ENCODE measurements at places on chromosomes 7 and 10.

DNA sequence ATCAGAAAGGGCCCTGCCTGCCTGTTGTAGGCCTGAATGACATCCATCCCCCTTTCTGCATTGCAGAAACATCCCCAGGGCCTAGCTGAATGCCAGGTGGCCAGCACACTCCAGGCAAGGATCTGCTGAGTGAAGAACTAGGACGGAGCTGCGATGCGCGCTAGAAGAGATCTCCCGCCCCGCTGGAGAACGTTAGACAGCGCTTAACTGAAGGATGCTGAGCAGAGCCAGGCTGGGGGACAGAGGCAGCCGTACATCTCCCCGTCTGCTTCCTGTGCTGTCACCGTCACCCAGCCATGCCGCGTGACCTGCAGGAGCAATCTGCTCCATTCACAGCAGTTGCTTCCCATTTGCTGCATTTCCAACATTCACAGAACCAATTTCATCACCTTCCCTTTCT, 73.3 kb downstream of the FAM53B start:
- DNase-seq: no peak

DNA sequence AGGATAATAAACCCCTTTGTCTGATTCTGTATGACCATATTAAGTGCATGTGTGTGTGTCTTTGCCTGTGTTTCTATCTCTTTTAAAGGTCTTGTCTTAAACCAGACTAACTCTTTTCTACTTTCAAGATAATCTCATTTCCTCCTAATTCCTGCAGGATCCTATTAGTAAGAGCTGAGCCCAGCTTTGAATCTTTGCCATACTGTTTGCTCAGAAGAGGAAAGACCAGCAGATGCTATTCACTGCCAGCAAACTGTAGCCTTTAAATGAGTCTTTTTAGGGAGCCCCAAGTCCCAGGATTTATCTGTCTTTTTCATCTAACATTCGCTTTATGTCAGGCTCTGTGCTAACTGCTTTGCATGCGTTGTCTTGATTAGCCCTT, 2.9 kb downstream of the GPR158 start:
- no peak for DNase-seq

- DNase-seq: no peak
These were observed 187.1 kb downstream of the RPS24 start for GRCh38 chr10:78220781-78221180.

- no peak for DNase-seq
These were observed 437.8 kb downstream of the PLXDC2 start for GRCh38 chr10:20254078-20254477.

DNA sequence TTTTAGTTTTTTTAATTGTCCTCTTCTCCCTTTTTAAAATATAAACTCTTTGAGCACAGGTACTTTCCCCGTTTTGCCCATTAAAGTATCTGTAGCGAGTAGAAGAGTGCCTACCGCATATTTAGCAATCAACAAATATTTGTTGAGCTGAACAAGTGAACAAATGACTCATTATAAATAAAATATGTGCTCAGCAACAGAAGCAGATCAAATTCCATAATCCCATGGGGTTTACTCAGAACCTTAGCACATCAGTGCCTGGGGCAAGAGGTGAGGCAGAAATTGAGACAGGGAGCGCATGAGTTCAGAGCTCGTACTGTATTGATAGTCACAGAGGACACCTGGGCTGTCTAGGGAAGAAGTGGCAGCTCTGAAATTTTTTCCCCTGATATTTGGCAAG, 161.0 kb downstream of the SEM1 start:
- no peak for DNase-seq

DNA sequence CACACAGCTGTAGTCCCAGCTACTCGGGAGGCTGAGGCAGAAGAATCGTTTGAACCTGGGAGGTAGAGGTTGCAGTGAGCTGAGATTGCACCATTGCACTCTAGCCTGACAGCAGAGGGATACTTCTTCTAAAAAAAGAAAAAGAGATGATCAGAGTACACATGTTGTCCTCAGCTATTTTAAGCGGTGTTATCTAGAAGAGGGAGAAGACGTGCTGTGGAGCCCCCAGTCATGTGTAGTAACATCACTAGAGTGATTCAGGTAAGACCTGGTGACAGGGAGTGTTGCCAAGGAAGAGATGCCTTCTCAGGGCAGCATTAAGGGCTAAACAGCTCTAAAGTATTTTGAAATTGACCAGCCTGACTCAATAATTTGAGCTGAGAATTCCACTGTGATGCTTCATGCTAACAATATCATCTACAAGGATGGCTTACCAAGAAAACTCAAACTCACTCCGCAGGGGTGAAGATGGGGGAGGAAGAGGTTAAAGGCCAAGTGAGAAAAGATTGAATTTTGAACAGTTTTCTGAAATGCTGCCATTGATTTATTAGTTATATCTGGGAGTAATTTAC, 97.4 kb downstream of the KLF6 start:
- DNase-seq: no peak

DNA sequence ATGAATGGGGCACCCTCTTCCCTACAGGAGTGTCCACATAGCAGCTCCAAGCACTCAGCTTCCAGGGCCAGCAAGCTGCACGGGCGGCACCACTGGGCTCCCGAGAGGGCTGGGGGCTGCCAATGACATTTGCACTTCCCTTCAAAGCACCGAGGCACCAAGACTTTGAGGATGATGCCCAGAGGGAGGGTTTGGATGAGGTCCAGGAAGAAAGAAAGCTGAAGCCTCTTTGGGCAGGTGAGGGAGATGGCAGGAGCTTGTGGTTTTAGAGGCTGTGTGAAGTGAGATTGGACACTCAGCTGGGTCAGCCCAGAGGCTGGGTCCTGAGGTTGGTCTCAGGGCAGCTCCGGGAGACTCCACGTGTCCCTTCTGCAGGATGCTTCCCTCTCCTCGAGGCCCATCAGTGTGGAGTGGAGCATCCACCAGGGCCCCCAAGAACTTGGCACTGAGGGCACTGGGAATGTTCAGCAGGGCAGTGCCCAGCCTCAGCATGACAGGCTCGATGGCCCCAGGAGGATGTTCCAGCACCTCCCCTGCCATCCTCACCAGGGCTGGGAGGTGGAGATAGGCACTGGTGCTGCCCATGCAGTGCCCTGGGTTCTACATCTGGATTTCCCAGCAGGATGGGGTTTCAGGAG, 54.9 kb upstream of the IGFBP3 start:
- no peak for DNase-seq

DNA sequence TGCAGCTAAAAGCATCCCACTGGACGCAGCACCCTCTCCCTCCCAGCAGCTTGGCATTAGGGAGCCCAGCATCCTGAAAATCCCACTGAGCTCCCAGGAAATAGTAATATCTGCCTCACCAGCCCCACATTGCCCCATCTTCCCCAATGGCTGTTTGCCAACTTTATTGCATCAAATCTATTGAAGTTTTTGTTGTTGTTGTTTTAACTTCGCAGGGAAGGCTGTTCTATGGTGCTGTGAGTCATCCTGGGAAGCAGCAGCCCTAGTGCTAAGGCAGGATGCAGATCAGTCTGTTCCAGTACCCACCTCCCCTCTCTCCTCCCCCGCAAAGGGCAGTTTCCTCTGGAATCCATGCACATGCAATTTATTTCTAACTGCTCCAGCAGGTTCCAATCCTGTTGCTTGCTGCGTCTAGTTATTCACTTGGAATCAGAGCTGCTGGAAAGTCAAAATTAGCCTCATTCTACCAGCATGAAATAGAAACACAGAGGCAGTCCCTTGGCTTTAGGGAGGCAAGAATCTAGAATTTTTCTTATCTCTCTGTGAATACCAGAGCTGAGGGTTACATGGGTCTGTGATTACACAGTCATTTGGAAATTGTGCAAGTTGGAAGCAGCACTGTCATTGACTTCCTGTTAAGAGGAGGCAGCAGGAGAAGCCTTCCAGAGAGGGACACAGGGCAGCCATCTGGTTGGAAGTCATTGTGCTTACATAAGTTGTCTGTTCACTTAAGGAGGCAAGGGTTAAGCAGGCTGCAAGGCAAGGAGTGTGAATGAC, 115.9 kb upstream of the CACUL1 start:
- DNase-seq: no peak

- DNase-seq: no peak
These were observed 17.4 kb downstream of the TRIM8 start for GRCh38 chr10:102661658-102662028.

DNA sequence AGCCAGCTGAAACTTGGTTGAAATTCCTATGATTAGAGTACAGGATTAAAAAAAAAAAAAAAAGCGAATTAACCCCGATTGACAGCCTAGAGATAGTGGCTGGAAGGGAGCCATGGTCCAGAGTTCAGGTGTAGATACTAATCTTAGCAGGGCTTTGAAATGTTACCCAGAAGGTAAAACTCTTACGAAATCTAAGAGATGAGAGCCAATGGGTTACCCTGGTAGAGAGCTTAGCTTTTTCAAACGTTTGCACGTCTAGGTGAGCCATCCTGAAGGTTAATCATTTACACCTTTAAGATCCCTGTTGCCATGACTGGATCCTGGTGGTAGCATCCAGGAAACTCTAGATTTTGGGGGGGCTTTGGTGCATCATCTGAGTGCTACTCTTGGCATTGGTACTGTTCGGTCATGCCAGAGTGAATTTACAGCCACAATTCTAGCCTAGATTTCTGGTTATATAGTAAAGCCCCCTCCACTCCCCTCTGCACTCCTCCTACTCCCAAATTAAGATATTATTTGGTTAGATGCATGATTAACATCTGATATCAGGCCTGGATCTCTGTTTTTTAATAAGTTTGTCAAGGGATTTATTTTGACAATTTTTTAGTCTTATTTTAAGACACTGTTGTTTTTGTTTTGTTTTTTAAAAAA, 1.2 kb downstream of the AGFG2 start:
- no peak for DNase-seq

GRCh38 chr10:6385665-6386064, 182.9 kb downstream of the PFKFB3 start:
- DNase-seq: no peak

DNA sequence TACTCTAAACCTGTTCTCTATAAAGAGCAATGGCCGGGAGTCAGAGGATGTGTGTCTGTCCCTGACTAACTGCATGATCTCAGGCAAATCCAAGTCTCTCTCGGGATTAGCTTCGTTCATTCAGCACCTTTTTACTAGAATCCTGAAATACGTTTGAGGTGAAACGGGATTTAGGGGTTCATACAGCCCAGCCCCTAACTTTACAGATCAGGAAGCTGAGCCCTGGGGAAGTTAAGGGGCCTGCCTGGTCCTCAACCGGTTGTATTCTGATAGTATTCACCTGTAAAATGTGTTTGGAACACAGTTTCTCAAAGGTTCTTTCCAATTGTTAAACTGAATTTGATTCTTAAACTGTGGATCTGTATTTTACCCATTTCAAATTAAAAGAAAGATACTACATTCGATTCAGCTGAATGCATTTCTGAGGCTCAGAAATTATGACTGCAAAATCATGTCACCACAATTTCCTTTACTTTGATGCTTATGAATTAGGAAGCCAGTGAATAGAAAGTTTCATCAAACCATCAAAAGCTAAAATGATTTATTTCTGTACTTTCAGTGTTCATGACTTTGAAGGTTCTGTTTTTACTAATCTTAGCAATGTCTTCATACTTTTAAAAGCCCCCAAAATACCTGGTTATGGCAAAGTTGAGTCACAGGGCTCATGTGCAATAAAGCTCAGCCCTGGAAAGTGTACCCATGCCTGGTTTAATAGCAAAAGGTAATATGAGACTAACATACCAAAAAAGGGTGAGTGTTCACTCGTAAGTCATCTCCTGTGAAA, 28.9 kb upstream of the EZH2 start:
- peak; percentile 27 for DNase-seq

DNA sequence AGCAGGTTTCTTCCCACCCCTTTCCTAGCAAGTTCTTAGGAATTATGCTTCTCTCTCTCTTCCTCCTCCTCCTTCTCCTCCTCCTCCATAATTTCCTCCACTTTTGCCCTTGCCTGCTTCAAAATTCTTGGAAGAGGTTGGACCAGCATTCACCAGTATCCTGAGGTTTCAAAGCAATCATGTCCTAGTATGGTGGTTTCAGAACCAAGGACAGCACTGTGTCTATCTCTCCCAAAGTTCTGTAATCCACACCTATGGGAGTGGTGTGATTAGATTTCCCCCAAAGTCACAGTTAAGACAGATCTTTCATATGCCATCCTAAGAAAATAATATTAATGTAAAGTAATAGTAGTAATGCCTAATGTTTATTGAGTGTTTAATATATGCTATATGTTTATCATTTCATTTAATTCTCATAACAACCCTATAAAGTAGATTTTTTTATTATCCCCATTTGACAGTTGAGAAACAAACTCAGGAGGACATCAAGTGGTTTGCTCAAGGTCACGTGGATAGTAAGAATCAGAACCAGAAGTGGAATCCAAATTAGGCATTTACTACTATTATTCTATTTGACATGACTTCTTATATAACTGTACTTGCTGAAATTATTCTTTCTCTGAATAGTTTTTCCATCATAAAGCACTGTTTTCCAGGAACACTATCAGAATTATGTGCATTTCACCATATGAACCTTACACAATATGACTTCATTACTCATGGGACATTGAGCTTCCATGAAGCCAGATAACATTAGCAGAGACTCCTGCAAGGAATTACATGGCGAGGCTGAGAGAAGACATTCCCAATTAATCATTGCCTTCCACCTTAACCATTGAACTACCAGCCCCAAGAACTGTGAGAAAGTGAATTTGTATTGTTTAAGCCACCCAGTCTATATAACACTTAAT, 91.4 kb downstream of the IPMK start:
- no peak for DNase-seq

- DNase-seq: no peak
These were observed 83.9 kb downstream of the CXCL12 start for GRCh38 chr10:44300666-44301649.

GRCh38 chr7:25847336-25848070, 304.5 kb upstream of the NFE2L3 start:
- no peak for DNase-seq

GRCh38 chr7:120504386-120504785, 231.4 kb downstream of the KCND2 start:
- DNase-seq: no peak

GRCh38 chr7:22588351-22588750, 88.4 kb upstream of the STEAP1B start:
- no peak for DNase-seq

DNA sequence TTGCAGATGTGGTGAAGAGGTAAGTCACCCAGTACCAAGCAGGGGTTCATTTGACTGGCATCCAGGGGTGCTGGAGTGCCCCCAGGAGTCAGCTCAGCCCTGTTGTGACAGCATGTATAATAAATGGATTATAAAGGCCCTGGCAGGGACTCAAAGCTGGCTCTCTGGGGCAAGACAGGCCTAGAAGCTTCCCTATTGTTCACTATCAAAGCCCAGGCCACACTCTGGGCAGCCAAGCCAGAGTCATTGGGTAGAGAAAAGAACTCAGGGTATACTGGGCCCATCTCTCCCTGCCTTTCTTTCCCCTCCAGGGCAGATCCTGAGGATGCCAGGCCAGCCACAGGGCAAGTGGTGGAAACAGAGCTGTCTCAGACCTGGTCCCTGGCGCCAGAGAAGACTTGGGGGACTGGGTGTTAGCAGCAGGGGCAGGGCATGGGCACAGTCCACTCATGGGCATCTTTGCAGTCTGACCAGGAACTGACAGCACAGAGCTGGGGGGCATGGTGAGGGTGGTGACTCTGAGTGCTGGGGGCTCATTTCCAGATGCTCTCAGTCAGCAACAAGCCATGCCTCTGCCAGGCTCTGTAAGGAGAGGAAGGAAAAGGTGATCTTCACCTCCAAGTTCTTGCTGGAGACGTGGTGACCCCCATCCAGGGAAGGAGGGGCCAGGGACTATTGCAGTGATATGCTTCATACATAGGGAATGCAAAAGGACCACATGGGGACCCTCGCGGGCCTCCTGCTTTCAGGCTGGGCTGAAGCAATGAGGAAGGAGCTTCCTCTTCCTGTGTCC, 11.7 kb downstream of the RBP3 start:
- no peak for DNase-seq

- no peak for DNase-seq
These were observed 59.8 kb downstream of the COL13A1 start for GRCh38 chr10:69861251-69862240.

- DNase-seq: no peak
These were observed 421.4 kb downstream of the SDK1 start for GRCh38 chr7:3722396-3722922.

Data from activated T-helper 1 cell treated with anti-CD3 and anti-CD28 coated beads, Interleukin-2, amount 50 U/mL, for 16 hours (primary cell).